ENCODE measurements at places on chromosomes 11 and 22.

- no peak for DNase-seq
Measured at GRCh38 chr11:56013805-56014204, 13.6 kb upstream of the OR5AS1 start.

DNA sequence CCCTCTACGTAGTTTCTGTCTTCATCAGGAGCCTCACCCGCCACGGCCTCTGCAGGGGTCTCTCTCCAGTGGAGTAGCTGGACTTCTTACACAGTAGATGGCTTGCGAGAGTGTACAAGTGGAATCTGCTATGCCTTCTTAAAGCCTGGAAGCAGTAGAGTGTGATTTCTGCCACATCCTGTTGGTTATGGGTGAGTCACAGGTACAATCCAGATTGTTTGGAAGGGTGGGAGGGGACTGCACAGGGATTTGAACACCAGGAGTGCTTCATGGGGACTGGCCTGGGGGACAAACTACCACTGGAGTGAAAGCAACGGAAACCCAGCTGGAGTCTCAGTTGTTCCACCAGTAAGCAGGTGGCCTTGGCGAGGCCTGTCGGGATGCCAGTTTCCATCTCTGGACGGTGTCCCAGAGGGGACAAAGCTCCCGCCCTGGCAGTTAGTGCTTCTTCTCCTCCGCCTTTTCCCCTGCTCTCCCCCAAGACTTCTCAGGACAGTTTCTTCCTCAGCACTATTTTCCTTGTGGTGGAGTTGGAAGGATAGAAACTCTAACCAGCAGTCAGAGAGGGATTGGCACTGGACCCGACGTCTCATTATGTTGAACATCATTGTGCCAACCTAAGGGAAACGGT, 85.0 kb upstream of the RCN1 start:
- no peak for DNase-seq

GRCh38 chr11:92782806-92783205, 186.6 kb upstream of the MTNR1B start:
- no peak for DNase-seq

GRCh38 chr11:48111891-48112290, 104.7 kb upstream of the OR4B1 start:
- no peak for DNase-seq

DNA sequence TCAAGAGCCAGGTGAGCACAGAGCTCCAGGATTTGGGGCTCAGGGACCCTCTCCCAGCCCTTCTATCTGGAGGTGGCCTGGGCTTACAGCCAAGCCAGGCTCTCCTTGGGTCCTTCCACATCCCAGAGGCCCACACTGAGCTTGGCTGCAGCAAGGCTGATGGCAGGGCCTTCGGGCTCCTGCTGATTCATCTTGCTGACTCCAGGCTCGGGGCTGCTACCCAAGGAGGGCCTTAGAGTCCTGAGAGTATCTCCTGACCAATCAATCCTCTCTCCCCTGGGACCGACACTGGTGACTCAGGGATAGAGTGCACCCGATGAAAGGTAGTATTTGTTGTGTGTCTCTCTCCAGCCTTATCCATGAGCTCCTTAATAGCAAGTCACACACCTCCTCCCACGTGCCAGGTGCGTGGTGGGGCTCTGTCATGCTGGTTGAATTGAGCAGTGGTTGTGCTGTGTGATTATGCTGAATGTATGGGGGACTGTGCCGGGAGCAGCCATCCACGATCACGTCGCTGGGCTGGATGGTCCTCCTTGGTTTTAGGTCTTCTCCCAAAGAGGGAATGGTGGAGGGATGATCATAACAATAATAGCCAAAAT, 62.3 kb downstream of the GRIK4 start:
- DNase-seq, result no peak

GRCh38 chr11:85431319-85431718, 195.8 kb downstream of the DLG2 start:
- no peak for DNase-seq

All from RWPE1 (cell line).